ENCODE measurements at places on chromosomes 11 and 22.

GRCh38 chr11:30424844-30425243 is 101.9 kb downstream of the ARL14EP start:
- DNase-seq, result peak; percentile 13

GRCh38 chr11:40376331-40376730 is 1083.1 kb downstream of the LRRC4C start:
- DNase-seq, result no peak

- DNase-seq, result no peak
Measured at GRCh38 chr11:45079075-45079444, 67.4 kb upstream of the PRDM11 start.

- DNase-seq, result no peak
Measured at GRCh38 chr22:41261541-41262249, 21.0 kb upstream of the CHADL start.

GRCh38 chr22:33076343-33076742 is 18.2 kb upstream of the SYN3 start:
- DNase-seq, result no peak

All from thyroid gland (tissue), 4 donors.